ENCODE measurements at places on chromosomes 1 and 21.

GRCh38 chr1:44084998-44085675 is 33.5 kb upstream of the KLF17 start:
- peak; percentile 85 for DNase-seq

DNA sequence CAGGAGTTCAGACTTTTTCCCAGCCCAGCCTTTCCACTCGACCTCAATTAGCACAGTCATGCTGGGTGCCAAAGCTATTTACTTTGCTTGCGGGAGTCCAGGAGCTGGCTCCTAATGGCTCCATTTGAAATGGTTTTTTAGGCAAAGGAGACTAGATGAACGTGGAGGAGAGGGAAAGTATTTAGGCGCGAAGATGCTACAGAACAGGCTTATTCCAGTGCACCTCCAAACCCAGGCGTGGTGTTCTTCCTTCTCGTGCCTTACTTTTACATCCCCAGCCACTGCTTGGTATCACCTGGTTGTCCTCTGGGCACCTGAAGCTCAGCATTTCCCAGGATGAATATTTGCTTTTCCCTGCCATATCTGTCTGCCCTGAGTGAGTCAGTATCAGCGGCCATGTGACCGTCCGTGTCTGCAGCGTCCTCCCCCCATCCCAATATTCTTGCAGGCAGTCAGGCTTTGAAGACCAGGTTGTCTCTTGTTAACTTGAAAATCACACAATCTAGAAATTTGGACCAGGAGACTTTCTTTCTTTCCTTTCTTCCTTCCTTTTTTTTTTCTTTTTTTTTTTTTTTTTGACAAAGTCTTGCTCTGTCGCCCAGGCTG is 198.5 kb downstream of the DYRK1A start:
- peak; percentile 35 for DNase-seq

DNA sequence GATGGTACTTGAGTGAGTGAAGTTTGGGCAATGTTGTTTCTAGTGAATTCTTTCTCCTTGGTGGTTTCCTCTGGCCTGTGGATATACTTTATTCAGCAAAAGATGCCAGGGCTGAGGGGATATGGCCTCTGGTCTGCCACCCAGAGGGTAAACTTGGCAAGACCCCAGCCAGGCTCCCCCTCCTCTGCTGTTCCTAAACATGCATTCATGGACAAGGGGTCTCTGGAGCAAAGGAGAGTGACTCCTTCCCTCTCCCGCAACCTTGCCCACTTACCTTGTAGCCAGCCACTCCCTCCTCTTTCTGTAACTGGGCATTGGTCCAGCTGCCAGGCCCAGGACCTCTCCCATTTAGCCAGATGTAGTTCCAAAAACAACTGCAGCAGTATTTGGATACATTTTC is 43.8 kb downstream of the RUNX3 start:
- DNase-seq: no peak

- DNase-seq: no peak
Observed at GRCh38 chr1:206506405-206507283, 687 bp upstream of the RASSF5 start.

DNA sequence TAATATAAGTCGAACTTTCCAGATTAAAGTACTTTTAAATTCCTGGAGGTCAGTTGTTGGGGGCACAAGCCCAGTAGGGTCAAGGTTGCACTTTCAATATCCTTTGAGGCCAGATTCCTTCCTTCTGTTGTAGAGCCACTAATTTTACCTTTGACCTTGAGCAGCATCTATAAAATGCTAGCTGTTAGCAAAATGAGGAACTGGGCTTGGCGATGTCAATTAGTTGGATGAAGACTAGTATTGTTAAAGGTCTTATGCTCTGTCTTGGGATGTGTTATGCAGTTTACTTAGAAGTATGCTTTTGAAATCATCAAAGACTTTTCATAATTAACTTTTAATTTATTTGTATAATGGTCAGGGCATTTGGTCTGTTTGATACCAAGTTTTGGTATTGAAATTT is 425.9 kb upstream of the PROX1 start:
- DNase-seq: no peak

DNA sequence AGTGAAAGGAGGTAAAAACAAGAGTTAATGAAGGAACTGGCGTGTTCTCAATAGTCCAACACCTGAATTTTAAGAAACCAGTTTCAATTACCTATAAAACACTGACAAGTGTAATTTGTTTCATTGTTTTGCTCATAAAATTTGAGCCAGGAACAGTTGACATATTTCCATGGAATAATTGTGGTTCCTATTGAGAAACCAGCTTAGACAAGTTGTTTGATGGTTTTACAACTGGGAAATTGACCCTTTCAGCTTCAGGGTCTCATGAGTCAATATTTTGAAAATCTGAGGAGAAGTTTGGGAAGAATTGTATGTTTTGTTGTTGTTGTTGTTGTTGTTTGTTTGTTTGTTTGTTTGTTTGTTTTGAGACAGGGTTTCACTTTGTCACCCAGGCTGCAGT is 69.1 kb upstream of the GADD45A start:
- DNase-seq: no peak

DNA sequence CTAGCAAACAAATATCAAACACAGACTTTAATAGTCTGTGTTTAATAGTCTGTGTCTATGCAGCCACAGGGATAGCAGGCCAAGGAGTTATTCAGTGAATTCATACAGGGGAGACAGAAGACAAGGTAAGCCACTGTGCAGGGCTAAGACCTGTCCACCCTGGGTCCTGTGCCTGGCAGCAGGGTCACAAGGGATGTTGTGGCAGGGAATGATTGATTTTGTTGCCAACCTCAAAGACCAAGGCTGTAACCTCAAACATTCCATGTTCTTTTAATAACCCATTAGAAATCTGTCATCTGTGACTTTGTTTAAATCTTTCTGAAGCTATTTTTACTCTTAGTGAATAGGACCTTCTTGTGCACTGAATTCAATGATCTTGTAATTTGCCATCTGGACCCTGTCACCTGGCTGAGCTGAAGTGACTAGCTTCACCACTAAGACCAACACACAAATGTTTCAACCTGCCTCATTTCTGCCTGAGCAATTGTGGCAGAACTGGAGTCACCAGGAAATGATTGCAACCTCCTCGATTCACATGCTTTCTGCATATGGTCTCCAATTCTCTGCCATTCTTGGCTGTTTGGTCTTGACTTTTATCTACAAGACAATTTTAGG is 154.2 kb downstream of the ASTN1 start:
- DNase-seq: no peak

GRCh38 chr1:112850034-112850757 is 105.8 kb downstream of the SLC16A1 start:
- DNase-seq: no peak

- no peak for DNase-seq
Observed at GRCh38 chr1:154519591-154519991, 17.4 kb upstream of the SHE start.

- DNase-seq: no peak
Observed at GRCh38 chr21:33212159-33212851, 17.4 kb upstream of the IFNAR2 start.

DNA sequence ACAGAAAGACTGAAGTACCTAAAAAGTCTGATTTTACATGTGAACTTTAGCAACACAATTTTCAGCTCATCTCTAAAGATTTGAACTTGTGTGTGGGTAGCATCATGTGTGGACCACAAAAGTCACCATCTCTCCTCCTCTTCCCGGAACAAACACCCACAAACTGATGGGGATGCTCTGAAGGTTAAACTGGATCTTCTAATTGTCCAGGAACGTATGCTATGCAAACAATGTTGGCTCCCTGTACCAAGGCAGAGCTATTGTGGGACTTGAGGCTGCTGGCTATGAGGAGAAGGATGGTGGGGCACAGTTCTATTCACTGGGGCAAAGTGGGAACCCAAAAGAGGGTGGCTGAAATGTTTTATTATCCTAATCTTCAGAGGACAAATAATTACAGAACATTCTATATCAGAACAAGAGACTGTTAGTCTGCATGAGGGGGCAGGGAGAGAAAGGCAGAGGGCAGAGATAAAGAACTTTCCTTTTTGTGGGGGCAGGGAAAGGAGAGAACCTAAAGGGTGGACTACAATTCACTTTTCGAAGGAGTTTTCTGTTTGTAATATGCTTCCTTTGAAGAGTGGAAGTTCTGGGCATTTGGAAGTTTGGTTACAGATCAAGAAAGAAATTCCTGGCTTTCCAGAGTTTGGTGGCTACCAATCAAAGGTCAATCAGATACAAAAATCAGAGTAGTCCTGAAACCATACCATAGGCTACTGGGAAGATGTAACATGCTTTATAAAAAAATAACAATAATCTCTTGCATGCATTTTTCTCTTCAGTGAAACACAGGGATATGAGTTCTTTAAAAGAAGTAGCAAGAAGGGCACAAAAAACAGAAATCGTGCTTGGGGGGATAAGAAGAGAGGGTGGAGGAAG is 62.9 kb downstream of the GADD45A start:
- DNase-seq: no peak

GRCh38 chr1:48093696-48094528 is 96.7 kb upstream of the TRABD2B start:
- DNase-seq: peak; percentile 60

DNA sequence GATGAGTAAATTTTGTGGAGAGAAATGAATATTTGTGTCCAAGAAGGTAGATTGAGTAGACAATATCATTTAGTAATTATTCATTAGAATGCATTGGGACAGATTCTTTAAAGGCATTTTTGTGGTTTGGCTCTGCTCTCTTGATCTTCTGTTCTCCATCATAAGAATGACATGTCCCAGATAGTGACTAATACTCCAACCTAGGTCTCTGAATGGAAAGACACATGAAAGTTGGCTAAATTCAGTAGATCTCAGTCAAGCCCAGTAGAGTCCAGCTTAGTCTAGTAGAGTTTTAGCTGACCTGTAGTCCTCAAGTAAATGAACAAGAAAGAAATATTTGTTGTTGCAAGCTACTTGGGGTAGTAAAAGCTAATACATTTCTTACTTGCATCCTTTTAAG is 61.8 kb upstream of the DNAH14 start:
- DNase-seq: no peak

DNA sequence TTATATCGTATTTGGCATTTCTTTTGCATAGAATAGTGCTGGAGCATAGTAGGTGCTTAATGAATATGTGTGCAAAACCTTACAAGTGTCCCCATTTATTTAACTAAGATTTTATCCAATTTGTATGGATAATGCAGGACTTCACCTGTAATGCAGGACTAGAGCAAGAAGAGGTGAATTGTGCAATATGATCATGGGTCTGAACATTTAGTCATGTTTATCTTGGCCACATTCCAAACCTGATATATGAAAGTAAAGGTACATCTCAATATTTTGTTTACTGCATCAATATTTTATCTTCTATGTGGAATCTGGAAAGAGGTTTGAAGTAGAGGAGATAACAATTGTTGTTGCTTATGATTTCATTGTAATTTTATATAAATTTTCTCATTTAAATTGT is 1626.7 kb upstream of the B3GALT2 start:
- no peak for DNase-seq

GRCh38 chr1:236020359-236021219 is 44.3 kb downstream of the NID1 start:
- no peak for DNase-seq

GRCh38 chr1:156625436-156626078 is 6.3 kb downstream of the HAPLN2 start:
- no peak for DNase-seq

DNA sequence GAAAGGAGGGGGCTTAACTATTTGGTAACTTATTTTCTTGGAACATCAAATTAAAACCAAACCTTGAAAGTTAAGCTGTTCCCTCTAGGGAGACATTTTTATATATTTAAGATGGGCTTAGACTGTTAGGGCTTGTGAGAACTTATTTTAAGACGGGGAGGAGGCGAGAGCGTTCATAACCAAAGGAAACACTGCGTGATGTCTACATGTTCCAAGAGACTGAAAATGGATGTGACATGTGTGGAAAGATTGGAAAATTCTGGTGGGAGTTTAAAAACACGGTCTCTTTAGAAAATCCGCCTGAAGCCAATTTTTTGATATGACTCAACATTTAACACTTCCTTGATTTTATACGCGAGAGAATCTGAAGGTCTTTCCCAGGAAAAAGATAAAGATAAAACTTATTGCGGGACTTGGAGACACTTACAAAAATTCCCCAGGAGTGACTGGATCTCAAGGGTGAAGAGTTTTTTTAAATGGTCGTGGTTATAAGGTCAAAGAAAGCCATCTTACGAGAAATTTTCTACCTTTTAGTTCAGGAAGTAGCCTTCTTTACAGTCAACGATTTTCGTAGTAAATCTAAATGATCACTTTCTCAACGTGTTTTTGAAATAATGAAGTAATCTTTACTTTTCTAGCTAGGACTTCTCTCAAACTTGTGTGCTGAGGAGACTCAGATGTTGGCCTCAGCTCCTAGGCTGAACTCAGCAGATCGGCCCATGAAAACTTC is 828 bp downstream of the PNRC2 start:
- DNase-seq: no peak

- DNase-seq: peak; percentile 51
Observed at GRCh38 chr1:27074175-27074780, 61.6 kb upstream of the TENT5B start.

- no peak for DNase-seq
Observed at GRCh38 chr1:225847610-225848009, 34.6 kb downstream of the TMEM63A start.

- DNase-seq: no peak
Observed at GRCh38 chr1:74681449-74681848, 7.9 kb upstream of the ERICH3 start.

DNA sequence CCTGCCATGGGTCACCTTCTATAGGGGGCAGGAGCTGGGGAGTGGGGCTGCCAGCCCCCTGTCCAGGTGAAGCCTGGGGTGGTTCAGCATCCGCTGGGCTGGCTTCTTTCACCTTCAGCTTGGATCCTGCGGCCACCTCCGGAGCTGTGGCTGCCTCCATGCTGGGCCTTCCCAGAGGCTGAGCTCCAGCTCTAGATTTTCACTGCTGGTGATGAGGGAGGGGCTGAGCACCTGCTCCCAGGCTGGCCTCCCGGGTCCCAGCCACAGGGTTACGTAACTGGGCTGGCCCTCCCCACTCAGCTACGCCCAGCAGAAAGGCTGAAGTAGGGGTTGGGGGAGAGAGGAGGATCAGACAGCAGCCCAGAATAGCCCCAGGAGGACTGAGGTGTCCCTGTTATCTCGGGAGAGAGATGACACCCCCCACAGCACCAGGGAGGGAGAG is at the start of gene MYBPHL:
Gene MYBPHL, minus strand, starts transcription at position 180 of the 442 bp plus-strand sequence. Its CDS starts 20 bp downstream, at position 160.
- DNase-seq: no peak

DNA sequence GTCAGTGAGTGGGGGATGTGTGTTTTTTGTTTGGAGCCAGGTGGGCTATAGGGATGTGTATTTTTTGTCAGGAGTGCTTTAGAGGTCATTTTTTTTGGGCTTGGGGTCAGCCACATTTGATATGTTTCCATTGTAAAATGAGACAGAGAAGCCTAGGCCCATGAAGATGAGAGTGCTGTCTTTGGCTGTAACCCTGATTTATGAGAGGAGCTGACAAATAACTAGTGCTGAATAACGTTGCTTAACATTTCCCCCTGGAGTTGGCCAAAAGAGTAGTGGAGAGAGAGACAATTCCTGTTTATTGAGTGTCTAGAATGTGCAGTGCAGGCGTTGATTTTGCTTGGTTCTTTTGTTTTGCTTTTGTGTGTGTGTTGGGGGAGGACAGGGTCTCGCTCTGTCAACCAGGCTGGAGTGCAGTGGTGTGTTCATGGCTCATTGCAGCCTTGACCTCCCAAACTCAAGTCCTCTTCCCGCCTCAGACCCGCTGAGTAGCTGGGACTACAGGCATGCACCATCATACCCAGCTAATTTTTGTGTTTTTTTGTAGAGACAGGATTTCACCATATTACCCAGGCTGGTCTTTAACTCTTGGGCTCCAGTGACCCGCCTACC is 64.7 kb downstream of the S1PR1 start:
- DNase-seq: no peak
